Inflammatory macrophage (primary cell): ENCODE measurements at places on chromosomes 12 and 14.

DNA sequence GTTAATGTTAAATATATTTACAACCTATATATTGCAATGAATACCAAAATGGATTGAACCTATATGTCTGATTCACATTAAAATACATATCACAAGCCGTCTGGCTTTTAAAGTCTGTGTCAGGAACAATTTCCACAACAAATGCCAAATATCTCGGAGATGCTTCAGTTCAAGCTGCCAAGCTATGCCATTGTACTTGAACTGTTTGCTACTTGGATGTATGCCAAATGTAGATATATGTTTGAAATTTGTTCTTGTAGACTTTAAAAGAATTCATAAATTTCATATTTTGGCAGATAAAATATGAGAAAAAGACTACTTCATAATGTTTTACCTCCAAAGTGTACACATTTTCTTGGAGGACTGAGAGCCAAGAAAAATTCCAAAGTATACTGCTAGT is 37.0 kb downstream of the WASHC3 start:
- DNase-seq: no peak

- DNase-seq: no peak
Observed at GRCh38 chr12:122200541-122201175, 2.9 kb upstream of the B3GNT4 start.

DNA sequence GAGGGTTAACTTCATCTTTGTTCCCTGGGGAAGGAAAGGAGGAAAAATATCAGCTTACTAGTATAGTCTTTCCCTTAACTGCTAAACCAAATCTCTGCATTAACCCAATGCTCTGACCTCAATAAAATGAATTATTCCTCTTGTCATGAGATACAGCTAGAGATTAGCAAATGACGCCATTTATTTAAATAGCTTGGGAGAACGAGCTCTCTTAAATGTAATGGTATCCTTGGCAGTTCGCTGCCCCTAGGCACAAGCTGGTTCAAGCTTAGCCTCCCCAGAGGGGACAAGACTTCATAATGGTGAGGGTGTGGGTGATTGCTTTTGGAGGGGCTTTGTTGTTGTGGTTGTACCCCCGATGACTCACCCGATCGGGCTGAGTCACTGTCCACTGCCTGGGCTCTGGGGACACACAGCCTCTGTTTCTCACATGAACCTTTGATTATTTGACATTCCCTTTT is 19.6 kb downstream of the FNTB start:
- DNase-seq: no peak

DNA sequence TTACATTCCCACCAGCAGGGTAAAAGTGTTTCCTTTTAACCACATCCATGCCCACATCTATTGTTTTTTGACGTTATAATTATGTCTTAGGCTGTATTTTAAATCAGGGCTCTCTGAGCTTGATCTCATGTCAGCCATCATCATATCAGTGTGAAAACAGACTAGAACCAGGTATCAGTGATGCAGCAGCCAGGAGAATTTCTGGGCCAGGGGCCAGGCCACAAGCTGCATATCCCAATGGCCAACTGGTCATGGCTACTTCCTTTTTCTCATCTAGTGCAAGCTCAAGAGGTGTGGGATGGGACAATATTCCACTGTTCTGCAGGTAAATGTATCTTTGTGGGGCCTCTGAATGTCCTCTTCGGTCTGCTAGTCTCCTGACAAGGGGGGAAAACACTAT is 125.1 kb downstream of the CRADD start:
- DNase-seq: no peak

DNA sequence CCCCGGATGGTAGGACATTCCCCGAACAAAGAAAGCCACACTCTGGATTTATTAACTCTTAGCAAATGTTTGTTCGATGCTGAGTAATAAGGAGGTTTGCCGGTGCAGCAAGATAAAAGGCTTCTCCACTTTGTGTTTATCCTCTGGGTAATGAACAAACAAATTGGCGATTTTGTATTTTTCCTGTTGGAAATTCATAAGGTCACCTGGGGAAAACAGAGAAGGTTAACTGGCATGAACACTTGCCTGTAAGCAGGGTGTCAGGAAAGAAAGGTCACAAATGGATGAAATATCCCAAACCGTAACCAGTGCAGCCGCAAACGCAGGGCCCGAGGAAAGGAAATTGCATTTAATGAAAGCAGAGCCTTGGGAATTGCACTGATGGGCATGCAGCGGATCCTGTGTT is 132.8 kb downstream of the RMST start:
- no peak for DNase-seq

DNA sequence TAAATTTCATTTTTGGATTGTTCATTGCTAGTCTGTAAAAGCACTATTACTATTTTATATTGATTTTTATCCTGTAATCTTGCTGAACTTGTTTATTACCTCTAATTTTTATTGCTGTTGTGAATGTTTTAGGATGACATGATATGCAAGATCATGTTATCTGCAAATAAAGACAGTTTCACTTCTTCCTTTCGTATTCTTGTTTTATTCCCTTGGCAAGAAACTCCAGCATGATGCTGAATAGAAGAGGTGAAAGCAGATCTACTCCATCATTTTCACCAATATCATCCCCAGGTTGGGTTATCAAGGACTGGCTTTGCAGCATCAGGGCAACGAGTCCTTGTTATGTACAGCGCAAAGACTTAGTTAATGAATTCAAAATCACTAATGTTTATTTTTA is 2.7 kb upstream of the CLECL1 start:
- peak; percentile 55 for DNase-seq

DNA sequence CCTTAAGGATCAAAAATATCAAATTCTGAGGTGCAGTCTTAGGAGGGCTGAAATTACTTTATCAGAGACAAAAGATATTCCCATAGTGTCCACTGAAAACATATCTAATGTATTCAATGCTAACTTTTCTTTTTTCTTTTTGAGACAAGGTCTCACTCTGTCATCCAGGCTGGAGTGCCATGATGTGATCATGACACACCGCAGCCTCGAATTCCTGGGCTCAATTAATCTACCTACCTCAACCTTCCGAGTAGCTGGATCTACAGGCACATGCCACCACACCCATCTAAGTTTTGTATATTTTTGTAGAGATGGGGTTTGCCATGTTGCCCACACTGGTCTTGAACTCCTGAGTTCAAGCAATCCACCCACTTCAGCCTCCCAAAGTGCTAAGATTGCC is 68.3 kb downstream of the ZC3H14 start:
- no peak for DNase-seq

DNA sequence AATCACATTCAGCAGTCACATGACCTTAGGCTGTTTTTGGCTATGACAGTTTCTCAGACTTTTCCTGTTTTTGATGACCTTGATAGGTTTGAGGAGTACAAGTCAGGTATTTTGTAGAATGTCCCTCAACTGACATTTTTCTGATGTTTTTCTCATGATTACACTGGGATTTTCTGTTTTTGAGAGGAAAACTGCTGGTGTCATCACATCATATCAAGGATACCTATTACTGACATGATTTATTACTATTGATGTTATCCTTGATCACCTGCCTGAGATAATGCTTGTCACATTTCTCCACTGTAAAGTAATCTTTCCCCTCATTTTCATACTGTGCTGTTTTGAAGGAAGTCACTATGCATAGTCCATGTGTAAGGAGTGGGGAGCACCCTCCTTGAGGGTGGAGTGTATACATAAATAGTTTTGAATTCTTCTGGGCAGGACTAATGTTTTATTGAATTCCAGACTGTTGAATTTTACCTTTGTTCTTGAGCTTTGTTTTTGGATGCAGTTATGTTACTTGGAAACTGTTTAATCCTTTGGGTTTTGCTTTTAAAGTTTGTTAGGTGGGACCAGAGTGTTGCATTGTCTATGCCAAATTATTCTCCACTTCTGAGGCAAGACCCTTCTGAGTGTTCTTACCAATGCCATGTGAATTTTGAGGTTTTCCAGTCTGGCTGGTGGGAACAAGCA is 444.5 kb upstream of the FAR2 start:
- DNase-seq: no peak

- DNase-seq: no peak
Observed at GRCh38 chr12:21939435-21939834, 1.8 kb downstream of the ABCC9 start.

DNA sequence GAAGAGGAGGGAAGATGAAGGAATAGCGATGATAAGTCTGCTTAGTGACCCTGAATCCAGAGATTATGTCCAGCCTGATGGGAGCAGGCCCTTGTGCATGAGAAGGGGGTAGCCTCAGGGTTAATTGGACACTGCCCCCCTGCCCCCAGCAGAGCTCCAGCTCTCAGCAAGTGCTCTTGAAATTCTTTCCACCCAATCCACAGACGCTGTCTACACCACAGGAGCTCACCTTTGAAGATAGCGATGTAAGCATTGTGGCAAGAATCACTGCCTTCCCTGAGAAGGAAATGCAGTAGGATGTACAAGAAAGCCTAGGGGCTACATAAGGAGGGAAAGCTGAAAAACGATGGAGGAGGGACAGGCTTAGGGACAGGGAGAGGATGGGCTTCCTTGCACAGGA is 39.4 kb downstream of the CRACR2A start:
- DNase-seq: no peak

- no peak for DNase-seq
Observed at GRCh38 chr12:119249383-119250155, 70.8 kb downstream of the HSPB8 start.

- DNase-seq: no peak
Observed at GRCh38 chr14:51092965-51093364, 1.9 kb downstream of the TRIM9 start.

DNA sequence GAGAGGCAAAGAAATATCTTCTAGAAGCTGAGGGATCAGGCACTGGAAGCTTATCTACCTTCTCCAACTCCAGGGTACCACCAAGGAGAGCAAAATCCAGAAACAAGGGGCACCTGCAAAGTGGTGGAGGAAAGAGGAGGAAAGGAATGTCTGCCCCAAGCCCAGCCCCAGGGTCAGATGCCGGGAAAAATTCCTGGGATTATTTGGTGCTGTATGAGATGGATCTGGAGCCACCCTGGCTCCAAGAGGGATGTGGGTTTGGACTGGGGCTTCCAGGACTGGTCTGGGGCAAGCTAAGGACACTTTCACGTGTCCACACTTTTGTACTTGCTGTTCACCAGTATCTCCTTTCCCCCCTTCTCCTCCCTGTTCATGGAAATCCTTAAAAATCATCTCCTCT is 69.8 kb downstream of the DPF3 start:
- no peak for DNase-seq

GRCh38 chr14:76765461-76765931 is 4.2 kb downstream of the VASH1 start:
- DNase-seq: no peak

GRCh38 chr14:76376409-76376877 is 506 bp downstream of the ESRRB start:
- DNase-seq: no peak

DNA sequence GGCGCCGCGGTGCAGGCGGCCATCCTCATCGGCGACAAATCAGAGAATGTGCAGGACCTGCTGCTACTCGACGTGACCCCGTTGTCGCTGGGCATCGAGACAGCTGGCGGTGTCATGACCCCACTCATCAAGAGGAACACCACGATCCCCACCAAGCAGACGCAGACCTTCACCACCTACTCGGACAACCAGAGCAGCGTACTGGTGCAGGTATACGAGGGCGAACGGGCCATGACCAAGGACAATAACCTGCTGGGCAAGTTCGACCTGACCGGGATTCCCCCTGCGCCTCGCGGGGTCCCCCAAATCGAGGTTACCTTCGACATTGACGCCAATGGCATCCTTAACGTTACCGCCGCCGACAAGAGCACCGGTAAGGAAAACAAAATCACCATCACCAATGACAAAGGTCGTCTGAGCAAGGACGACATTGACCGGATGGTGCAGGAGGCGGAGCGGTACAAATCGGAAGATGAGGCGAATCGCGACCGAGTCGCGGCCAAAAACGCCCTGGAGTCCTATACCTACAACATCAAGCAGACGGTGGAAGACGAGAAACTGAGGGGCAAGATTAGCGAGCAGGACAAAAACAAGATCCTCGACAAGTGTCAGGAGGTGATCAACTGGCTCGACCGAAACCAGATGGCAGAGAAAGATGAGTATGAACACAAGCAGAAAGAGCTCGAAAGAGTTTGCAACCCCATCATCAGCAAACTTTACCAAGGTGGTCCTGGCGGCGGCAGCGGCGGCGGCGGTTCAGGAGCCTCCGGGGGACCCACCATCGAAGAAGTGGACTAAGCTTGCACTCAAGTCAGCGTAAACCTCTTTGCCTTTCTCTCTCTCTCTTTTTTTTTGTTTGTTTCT is 1.7 kb downstream of the HSPA2 start:
- DNase-seq: no peak

DNA sequence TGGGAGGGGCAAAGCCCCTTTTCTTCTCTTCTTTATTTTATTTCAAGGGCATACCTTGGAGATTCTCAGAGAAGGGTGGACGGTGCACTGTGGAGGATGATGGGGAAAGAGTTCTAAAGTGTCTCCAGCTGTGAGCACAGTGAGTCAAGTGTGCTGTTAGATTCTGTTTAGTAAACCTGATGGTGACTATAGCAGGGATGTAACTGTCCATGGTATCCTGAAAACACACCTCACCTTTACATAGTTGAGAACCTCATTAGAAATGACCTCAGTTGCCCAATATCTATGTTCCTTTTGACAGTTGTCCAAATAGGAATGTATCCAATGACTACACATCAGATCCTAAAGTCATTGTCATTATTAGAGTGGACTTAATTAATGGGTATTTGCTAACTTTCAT is 38.0 kb downstream of the CNTN1 start:
- no peak for DNase-seq

DNA sequence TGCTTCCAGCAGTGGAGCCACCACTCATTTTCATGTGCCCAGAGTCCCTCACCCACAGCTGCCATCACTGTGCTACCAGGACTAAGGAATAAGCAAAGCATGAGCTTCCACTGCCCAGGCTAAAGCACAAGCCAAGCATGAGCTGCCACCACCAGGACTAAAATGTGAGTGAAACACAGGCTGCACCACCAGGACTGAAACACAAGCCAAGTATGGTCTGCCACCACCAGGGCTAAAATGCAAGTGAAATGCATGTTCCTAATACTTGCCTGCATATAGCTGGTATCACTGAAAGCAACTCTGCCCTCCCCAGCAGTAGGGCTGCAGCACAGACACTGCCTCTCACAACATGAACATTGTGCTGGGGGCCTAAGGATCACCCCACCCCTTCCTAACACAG is 30.0 kb downstream of the CEP83 start:
- DNase-seq: no peak

GRCh38 chr12:6424866-6425265 is 19.9 kb upstream of the CD27 start:
- DNase-seq: no peak

- no peak for DNase-seq
Observed at GRCh38 chr12:114851981-114852380, 168.0 kb upstream of the TBX3 start.

DNA sequence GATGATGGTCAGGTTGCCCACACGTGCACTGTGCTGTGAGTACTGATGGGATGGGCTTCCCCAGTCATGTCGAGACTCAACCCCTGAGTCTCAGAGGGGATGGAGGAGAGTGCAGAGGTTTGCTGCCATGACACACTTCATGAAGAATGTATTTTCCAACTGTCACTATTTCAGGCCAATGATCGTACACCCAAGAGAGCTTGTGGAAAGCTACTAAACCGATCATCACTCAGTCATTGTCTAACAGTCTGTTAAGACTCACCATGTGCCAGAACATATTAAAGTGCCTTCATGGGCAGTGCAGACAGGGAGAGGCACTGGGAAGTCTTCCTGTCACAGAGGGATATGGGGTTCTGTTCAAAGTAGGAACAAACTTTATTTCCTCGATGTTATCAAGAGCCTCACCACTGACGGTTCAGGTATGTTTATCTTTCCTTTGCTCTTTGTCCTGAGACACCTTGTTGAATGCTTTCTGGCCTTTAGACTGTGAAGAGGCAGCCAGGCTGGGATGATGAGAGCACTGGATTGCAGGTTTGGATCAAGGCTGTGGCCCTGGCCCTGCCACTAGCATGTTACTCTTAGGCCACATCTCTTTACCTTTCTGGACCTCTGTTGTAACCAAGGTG is 41.6 kb upstream of the NTF3 start:
- no peak for DNase-seq
